Activated naive CD4-positive, alpha-beta T cell treated with anti-CD3 and anti-CD28 coated beads, Interleukin-2, amount 10 ng/mL, durations not matched to agents 7 days and 5 days (primary cell): ENCODE measurements at places on chromosomes 3 and 15.

- no peak for DNase-seq
Measured at GRCh38 chr3:27323087-27323570, 46.1 kb downstream of the NEK10 start.

GRCh38 chr3:162007722-162008121, 511.1 kb downstream of the OTOL1 start:
- no peak for DNase-seq

DNA sequence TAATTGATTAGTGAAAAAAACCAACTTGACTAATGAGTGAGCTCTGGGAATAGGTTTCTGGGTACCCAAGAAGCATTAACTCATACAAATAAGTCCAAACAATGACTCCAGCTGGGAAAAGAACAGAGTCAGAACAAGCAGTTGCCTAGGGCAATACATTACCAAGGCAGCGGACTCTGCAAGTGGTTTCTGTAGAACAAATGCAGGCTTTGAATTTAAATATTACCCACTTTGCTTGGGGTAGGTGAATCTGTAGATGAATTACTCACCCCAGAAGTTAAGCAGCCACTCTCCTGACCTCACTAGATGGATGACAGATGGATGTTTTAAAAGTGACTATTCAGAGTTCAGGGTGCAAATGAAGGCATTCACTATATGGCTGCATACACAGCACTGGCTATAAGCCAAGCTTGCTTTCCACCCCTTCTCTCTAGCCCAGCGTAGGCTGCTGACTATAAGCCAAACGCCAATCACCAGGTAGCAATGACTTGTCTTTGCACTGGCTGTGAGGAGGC, 73.1 kb upstream of the BHLHE40 start:
- no peak for DNase-seq

GRCh38 chr3:62041681-62042080, 331.7 kb downstream of the FEZF2 start:
- no peak for DNase-seq

DNA sequence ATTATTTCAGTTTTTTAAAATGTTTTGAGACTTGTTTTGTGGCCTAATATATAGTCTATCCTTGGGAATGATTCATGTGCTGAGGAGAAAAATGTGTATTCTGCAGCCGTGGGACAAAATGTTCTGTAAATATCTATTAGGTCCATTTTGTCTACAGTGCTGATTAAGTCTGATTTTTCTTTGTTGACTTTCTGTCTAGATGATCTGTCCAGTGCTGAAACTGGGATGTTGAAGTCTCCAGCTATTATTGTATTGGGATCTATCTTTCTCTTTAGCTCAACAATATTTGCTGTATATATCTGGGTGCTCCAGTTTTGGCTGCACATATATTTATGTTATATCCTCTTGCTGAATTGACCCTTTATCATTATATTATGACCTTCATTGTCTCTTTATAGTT, 85.2 kb downstream of the UBE2E2 start:
- DNase-seq, result no peak

GRCh38 chr3:156330415-156330814, 210.0 kb downstream of the KCNAB1 start:
- DNase-seq, result no peak

DNA sequence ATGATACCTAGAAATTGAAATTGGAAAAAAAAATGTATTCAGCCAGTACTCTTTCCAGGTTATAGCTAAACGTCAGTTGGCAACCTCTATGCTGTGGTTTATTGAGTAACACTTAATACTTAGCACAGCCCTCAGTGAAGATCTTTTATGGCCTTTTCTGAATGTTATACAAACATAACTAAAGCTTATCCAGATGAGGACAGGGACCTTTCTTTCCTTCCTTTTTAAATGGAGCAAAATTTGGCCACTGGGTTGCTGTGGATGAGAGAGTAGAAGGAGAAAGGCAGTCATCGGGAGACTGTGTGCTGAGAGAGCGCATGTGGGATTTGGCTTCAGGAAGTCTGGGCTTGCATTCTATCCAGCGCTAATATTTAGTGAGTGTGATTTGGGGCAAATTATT, 36.1 kb downstream of the IGF1R start:
- no peak for DNase-seq

DNA sequence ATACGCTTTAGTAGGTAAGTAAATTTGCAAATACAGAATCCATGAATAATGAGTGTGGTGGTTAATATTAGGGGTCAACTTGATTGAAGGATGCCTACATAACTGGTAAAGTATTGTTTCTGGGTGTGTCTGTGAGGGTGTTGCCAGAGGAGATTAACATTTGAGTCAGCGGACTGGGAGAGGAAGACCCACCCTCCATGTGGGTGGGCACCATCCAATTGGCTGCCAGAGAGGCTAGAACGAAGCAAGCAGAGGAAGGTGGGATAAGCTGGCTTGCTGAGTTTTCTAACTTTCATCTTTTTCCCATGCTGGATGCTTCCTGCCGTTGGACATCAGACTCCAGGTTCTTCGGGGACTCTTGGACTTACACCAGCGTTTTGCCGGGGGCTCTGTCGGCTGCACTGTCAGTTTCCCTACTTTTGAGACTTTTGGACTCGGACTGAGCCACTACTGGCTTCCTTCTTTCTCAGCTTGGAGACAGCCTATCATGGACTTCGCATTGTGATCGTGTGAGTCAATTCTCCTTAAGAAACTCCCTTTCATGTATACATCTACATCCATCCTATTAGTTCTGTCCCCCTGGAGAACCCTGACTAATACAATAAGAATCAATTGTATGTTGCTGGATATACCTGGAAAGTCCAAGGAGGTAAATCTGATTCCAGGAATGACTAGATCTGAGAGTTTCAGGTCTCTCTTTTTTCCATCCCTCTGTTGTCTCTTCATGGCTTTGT, 25.8 kb upstream of the NEDD4 start:
- no peak for DNase-seq

DNA sequence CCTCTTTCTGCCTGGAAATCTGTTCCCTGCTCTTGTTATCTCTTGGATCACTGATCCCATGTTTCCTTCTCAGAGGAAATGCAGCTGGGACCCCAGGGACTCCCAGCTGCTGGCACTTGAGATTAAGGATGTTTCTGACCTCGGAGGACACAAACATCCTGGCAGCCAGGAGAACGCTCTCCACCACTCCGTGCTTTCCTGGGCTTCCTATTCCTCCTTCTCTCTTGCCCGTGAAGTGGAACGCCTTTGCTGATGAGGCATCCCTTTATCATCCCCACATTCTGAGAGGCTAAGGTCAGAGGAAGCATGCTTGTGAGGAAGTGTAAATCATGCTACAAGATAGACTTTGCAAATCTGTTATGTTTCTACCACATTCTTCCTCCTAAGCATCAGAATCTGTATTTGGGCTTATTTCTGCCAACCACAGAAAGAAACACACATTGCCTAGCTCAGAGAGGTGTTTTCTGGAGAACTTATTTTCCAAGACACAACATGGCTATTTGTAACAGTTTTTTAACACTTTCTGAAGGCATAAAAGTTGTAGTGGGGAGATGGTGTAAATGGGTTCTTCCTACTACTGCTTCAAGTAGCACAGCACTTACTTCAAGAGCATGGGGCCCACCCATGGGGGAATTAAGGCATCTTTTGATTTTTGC, 25.6 kb upstream of the LDHAL6B start:
- no peak for DNase-seq

DNA sequence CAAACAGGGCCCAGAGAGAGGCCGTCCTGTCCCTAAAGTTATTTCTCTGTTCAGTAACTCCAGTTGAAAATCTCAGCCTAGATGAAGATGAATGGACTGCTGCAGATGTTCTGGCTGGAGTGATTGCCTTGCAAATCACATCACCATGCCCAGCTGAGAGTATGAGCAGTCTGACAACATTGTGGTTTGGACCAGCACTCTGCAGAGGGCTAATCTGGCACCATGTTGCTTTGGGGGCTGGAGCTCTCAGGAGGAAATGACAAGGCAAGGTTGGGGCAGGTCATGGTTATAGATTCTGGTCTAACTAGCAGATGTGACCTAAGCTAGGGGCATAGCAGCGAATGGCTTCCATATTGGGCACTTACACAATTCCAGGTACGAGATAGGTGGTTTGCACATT, 314.2 kb downstream of the CLSTN2 start:
- DNase-seq, result no peak
